Lower lobe of right lung (tissue), 2 donors: ENCODE measurements at places on chromosomes 4 and X. TPM values are rescaled to one million over a fixed set of nuclear protein-coding genes. Genes with fewer than 3 reads are reported as not detected.

Gene QRFPR
- not detected for total RNA-seq

Gene CYP4V2
- total RNA-seq: 38.6 TPM

- no peaks in the 10 kb centered on the region for H3K4me1 ChIP-seq
- H3K27ac ChIP-seq: no peak overlapping the region
- no peak for DNase-seq
- H3K27me3 ChIP-seq: no peaks in the 10 kb centered on the region
Measured at GRCh38 chrX:139724626-139725025, 16.7 kb upstream of the MCF2 start.

Gene EDNRA
- total RNA-seq: 25.7 TPM

DNA sequence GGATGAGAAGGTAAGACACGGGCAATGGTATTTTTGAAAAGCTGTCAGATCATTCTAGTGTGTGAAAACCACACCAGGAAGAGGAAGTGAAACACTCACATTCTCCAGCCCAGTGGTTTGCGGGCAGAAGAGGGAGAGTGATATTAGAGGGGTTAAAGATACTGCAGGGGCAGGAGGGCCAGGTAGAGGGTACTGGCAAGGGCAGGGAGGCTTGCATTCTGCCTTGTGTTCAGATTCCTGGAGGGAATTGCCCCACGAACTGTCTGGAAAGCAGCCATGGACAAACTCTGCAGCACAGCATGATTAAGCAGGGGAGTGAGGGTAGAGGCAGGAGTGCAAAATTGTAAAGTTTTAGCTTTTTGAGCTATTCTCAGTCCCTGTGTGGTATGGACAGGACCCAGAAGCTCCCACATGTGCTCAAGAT, 30.9 kb downstream of the NIPAL1 start:
- no peak for DNase-seq
- no peak overlapping the region for H3K27ac ChIP-seq
- H3K4me3 ChIP-seq: no peak overlapping the region
- H3K4me1 ChIP-seq: peaks cover 6% of the 10 kb centered on the region
- peaks cover 22% of the 10 kb centered on the region for H3K27me3 ChIP-seq

Gene TMEM175
- total RNA-seq: 45.3 TPM

- no peak overlapping the region for H3K4me3 ChIP-seq
- no peaks in the 10 kb centered on the region for H3K4me1 ChIP-seq
- H3K27ac ChIP-seq: no peak overlapping the region
- no peaks in the 10 kb centered on the region for H3K27me3 ChIP-seq
- no peak for DNase-seq
- H3K36me3 ChIP-seq: no peaks in the 10 kb centered on the region
Measured at GRCh38 chrX:38987198-38987651, 186.0 kb downstream of the MID1IP1 start.

DNA sequence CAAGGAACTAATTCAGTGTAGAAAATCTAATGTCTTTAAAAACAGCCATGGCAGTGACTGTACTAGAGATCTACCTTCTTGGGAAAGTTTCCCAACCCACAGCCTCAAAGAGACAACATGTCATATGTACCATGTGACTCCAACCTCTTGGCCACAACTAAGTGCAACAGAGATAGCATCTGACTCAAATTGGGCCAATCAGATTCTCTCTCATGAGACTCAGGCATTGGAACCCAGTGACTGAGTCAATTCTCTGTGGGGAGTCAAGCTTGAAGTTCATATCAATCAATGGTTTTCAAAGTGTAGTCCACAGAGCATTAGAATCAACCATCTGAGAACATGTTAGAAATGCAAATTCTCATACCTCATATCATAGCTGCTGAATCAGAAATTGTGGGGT, 123.3 kb downstream of the MBNL3 start:
- no peaks in the 10 kb centered on the region for H3K4me1 ChIP-seq
- no peak overlapping the region for H3K4me3 ChIP-seq
- no peaks in the 10 kb centered on the region for H3K27me3 ChIP-seq
- no peak for DNase-seq
- no peak overlapping the region for H3K27ac ChIP-seq
- no peaks in the 10 kb centered on the region for H3K36me3 ChIP-seq

Gene BANK1
- 12.2 TPM for total RNA-seq

DNA sequence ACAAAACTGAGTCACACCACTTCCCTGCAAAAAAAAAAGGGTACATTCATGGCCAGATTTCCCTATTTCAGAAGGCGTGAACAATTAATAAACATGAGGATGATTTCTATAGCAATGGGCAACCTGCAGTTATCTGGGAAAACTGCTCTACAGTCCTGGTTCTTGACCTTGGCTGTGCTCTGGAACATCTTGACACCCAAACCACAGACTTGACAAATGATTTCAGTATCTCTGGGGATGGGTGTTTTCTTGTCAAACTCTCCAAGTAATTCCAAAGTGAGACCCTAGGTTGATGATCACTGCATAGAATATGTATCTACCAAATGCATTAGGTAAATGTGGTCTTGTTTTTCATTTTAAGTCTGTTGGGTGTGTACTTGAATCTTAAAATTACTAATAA, 2.0 kb downstream of the DAPP1 start:
- no peaks in the 10 kb centered on the region for H3K36me3 ChIP-seq
- no peaks in the 10 kb centered on the region for H3K27me3 ChIP-seq
- peaks cover 26% of the 10 kb centered on the region for H3K4me1 ChIP-seq
- DNase-seq: no peak
- peak overlapping the region; percentile 45 for H3K4me3 ChIP-seq

GRCh38 chr4:111689214-111689613, 456.0 kb upstream of the FAM241A start:
- no peak overlapping the region for H3K27ac ChIP-seq
- H3K4me3 ChIP-seq: no peak overlapping the region
- no peaks in the 10 kb centered on the region for H3K27me3 ChIP-seq

Gene VAMP7
- total RNA-seq: 31.0 TPM
